Astrocyte of the cerebellum (primary cell): ENCODE measurements at places on chromosomes 12 and 14.

GRCh38 chr14:65042731-65043372 lies 56.2 kb downstream of the FNTB start:
- DNase-seq: no peak

GRCh38 chr12:117742721-117743120 lies 226.1 kb downstream of the KSR2 start:
- no peak for DNase-seq

DNA sequence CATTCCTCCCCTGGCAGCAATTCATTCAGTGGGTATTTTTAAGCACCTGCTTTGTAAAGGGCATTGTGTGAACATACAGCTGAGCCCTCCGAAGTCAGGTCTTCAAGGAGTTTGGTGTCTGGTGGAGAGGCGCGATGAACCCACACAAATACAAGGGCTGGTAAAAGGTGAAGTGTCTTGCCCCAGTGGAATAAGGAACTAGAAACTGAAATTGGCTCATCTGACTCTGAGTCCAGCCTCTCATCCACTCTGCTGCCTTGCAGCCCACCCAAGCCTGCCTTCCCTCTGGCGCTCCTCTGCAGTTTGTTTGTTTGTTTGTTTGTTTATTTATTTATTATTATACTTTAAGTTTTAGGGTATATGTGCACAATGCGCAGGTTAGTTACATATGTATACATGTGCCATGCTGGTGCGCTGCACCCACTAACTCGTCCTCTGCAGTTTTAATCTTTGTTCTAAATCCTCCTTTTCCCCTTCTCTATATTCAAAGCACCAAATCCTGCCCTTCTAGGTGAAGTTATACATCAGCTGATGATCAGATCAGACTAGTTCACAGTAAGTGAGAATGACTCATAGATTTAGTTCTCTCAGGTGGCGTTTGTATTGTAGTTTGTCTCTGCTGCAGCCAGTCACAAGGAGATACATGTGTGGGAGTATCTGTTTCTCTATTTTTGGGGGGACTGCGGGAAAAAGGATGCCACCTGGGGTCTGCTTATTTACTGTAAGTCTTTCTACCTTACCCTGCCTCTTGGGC lies 394.5 kb downstream of the APAF1 start:
- no peak for DNase-seq

DNA sequence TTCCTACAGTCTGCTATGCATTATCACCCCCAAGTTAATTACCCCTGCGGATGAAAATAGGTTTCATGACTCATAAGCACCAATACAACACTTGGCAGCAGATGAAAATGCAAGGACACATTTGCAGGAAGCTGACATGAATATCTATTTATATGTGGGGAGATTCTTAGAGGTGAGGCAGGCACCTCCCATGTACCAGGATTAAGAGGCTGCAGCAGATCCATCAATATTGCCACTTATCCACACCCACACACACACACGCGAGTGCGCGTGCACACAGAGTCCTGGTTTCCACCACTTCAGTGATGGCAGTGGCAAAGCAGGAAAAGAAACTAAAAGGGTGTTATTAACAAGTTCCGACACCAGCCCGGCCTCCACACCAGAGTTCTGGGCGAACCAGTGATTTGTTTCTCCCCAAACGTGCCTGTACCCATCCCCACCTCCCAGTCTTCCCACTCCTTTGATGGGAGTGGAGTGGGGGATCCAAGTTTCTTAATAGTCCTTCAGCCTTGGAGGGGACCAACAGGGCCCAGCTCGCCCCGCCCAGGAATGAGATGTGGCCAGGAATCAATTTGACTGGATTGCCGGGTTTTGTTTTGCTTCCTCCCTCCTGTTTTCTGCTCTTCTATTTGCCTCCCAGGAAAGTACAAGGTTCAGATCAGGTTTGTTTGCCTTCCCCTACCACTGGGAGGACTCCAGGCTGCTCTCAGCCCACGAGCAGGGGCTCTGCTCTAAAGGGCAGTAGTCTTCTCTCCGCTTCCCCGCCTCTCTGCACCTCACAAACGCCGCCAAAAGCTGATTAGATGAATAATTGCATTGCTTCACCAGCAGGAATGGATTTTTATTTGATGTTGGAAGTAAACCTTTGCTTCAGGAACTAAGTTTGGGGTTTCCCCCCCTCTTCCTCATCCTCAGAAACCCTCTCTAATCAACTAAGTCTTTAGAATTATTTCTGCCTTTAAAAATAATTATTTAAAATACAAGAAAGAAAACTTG lies 5.2 kb downstream of the IRF2BPL start:
- no peak for DNase-seq

DNA sequence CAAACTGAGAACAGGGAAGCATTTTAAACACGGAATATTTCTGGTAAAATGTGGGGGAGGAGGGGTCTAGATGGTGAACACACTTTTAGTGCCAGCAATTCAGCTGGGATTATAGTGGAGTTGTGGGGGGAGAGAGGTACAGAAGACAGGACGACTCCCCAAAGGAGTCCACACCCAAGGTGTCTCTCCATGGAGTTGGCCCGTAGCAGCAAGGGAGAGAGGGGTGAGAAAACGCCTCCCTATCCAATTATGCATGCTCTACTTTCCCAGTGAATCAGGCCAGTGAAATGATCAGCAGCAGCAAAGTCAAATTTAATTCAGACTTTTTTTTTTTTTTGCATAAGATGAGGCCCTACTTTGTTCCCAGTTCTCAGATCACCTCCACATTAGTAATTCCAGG lies 38.6 kb downstream of the BTG1 start:
- DNase-seq: no peak
